CD4-positive, alpha-beta T cell treated with Interleukin-4 for 1 hour (primary cell): ENCODE measurements at places on chromosomes 5 and 9.

GRCh38 chr5:170537451-170538095 lies 33.8 kb downstream of the KCNIP1 start:
- DNase-seq = no peak

GRCh38 chr9:79224672-79225433 lies 346.9 kb upstream of the TLE4 start:
- DNase-seq = no peak

DNA sequence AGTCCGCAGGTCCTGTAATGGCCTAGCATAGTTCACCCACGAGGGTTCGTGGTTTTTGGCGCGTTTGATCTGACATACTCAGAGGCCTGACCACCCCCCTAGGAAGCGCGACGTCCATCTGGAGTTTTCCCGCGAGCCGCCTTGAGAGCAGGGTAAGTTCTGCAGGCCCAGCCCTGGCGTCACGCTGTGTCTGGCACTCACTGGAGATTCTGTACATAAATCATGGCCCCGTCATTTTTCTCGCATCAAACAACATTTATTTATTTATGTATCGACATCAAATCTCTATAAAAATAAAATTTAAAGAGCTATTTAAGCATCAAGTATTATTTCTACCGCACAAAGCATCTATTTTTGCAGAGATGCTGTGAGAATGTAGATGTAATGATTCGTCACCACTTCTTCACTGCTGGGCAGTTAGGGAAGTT lies 437 bp upstream of the TRIM41 start:
- no peak for DNase-seq

GRCh38 chr5:175896301-175897040 lies 25.1 kb downstream of the CPLX2 start:
- DNase-seq = no peak

DNA sequence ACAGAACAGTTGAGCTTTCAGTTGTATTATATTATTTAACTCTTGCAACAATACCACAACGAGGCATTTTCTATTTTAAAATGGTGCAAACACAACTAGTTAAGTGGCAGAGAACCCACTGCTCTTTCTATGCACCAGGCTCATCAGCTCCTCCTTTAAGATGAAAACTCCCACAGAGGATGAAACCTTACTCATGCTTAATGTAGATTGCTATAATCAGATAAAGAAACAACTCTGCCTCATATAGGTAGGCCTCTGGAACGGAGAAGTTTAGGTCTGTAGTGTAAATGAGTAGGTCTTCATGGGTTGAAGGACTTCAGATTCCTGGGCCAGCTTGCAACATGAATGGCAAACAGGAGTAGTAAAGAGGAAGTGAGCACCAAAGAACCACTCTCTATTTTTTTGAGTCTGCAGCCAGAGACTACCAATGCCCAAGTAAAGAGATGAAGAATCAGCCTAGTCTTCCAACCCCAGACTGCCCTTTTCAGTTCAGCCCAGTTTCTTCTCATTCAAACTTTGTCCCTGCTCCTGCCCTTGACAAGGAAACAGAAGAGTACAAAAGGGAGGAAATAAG lies 33.9 kb downstream of the HACD4 start:
- no peak for DNase-seq

DNA sequence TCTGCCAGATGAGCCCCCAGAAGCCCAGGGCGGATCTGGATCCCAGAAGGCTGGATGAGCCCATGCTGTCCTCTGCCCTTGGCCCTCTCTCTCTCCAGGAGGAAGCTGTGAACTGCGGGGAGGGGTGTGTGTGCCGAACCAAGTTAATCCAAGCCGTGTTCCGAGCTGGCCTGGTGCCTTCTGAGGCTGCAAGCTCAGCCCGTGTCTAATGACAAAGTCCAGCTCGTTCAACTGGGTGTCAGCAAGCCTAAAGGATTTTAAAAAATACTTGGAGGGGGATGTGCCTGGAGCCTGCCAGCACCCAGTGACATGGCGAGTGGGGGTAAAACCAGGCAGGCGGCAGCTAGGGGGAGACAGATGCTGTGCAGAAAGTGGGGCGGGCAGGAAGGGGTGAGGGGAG lies 8.0 kb downstream of the STC2 start:
- no peak for DNase-seq

DNA sequence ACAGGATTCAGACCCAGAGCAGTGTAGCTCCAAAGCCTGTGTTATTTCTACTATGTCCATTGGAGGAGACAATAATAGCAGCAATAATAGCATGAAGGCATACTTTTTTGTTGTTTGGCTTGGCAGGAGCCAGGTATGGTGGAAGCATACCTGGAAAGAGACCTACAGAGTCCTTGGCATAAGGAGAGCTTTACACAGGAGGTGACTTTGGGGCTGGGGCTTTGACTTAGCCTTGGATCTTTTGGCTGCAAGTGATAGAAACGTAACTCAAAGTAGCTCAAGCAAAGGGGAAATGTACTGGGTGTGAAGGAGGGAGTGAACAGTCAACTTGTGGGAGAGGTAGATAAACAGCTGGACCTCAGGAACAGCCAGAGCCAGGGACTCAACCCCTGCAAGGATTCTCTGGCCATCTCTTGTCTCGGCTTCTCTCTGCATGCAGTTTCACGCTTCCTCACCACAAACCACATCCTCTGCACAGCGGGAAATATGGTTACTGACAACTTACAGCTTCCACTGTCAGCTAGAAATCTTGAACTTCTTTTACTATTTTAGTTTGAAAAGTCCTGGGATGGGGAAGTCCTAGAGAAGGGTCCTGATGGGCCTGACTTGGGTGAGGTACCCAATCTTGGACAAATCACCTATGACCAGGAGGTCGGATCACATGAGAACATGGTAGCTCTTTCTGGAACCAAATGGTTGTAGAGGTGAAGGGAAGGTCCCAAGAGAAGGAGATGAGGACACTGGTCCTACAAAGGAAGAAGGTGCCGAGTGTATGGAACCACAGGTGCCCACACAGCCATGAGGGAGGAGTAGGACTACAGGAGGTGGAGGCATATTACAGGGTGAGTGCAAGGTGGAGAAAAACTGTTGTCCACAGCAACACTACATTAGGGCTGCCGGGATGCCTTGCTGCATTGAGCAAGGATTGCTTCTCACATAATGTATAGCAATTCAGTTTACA lies 47.0 kb upstream of the TGFBR1 start:
- DNase-seq = peak; percentile 70

- no peak for DNase-seq
These were observed 38.5 kb downstream of the CYSTM1 start for GRCh38 chr5:140213370-140213983.

DNA sequence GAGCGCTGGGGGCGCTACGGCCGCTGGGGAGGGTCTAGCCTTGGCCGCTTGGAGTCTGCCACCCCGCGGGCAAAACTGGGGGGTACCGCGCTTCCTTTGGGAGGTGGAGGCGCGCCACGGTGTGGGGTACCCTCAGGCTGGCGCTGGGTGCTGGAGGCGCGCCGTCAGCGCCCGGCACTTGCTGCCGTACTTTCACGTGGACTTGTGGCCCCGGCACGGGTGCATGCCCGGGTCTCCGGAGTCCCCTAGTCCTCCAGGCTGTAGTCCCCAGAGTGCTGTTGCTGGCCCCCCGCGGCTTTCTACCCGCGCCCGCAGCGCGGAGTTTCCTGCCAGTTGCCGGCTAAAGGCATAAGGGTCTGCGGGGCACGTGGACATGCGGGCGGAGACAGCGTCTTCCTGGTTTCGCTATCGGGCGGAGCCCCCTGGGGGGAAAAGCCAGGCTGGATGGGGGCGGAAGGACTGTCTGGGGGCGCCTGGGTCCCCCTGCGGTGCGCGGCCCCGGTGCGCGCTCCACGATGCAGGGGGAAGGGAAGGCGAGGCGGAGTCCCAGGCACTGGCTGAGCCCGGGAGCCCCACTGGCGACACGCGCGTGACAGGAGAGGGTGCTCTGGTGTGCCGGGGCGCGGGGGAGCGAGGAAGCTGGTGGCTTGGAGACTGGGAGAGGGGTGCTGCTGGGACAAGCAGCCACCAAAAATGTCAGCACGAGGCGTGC lies 666 bp downstream of the PPARGC1B start:
- peak; percentile 48 for DNase-seq

- DNase-seq = no peak
These were observed 490.5 kb upstream of the SEMA6A start for GRCh38 chr5:117065161-117065560.

- no peak for DNase-seq
These were observed 6.9 kb upstream of the SPATA31C1 start for GRCh38 chr9:87910821-87911220.

DNA sequence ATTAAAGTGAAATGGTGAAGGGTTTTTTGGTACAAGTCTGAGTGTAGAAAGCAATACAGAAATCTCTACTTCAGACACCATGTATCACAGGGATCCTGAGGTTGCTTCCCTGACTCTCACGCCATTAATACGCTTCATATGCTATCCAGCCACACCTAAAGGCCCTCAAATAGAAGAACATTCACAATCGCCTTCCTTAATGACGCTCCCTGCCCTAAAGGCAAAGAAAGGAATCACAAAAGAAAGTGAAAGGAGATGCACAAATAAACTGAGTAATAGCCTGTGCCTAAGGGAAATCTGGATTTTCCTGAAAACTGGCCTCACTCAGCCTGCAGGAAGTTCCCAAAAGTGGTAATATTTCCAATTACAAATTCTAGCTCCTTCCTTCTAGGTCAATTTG lies 1002.7 kb upstream of the DMAC1 start:
- no peak for DNase-seq

GRCh38 chr5:14208071-14209021 lies 65.2 kb downstream of the TRIO start:
- DNase-seq = no peak

- no peak for DNase-seq
These were observed 12.5 kb upstream of the ZDHHC11 start for GRCh38 chr5:863244-863805.

DNA sequence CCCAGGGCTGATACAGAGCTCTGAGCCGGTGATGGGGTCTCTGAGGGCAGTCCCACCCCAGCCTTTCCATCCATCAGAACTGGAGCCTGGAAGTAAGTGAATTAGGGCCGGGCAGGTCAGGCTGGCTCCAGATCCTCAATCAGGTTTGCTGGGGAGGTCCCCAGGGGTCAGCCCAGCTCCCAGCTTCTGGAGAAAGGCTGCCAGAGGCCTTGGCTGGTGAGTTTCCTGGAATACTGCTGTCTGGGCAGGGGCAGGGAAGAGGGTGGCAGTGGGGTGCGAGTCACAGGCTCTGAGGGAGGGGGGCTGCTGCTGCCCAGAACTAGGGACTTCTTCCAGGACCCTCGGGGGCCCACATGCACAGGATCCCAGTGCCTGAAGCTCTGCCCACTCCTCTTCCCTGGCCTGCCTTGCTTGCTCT lies 200.6 kb upstream of the MVB12B start:
- DNase-seq = no peak

GRCh38 chr9:14348123-14348372 lies 34.1 kb upstream of the NFIB start:
- no peak for DNase-seq

GRCh38 chr9:88722753-88723152 lies 187.8 kb downstream of the NXNL2 start:
- no peak for DNase-seq

GRCh38 chr5:80655231-80655774 lies 520 bp upstream of the DHFR start:
- no peak for DNase-seq

GRCh38 chr9:84993105-84993504 lies 323.6 kb downstream of the NTRK2 start:
- no peak for DNase-seq

GRCh38 chr5:111511831-111512374 lies 432 bp downstream of the STARD4 start:
- DNase-seq = no peak

DNA sequence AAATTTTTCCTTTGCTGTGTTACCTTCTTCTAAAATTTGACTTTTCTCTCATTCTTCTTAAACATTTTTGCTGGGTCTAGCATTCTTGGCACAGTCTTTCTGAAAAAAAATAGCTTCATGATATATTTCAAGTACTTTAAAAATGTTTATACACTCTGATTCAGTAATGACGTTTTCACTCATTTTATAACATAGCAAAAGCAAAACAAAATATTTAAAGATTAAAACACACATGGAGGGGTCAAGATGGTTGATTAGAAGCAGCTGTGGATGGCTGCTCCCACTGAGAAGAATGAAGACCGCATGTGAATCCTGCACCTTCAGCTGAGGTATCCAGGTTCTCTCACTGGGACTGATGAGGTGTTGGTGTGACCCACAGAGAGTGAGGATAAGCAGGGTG lies 188.2 kb downstream of the SGCD start:
- no peak for DNase-seq

GRCh38 chr5:43418561-43418960 lies 6.4 kb upstream of the CCL28 start:
- DNase-seq = no peak

DNA sequence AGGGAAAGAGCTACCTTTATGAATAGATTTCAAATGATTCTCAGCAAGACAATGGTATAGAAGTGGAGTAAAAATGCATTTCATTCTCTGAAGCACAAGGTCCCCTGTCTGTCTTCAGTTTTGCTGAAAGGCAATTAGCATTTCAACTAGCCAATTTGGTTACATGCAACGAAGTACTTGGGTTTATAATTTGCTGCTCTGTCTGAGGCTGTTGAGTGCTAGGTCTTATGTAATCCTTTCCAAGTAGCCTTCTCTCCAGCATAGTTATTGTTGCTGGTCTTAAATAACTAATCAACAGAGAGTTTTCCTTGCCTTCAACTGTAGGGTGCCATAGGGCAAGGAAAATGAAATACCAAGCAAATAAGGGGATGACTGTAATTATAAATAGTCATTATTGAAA lies 4.5 kb downstream of the ADGRV1 start:
- DNase-seq = no peak

- no peak for DNase-seq
These were observed 81.8 kb downstream of the FBXW11 start for GRCh38 chr5:171924493-171925122.

DNA sequence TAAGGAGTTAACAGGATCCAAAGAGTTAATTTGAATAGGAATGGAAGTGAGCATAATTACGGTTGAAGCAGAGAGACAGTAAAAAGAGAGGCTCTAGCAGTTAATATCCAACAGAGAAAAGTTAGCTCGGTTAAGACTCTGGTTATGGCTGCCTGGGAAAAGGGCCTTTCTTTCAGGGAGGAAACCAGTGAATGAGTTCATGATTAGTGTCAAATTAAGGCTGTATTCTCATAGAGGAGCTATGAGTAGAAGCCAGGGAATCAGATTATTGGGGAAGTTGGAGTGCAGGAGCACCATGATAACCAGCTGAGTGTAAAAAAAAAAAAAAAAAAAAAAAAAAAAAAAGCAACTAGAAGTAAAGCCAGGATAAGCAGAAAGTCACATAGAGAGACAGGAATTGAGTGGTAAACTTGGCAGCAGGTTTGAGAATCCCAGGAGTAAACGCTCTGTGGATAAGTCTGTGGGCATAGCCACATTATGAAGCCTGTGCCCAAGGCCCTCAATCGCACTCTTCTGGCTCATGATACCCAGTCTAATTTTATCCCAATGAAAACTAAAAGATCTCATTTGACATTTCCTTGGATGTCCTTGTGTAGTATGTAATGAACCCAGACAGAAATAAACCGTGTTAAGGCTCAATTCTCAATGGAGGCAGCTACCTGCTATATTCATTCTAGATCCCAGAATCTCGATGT lies 372.6 kb upstream of the MPDZ start:
- DNase-seq = no peak

- peak; percentile 20 for DNase-seq
These were observed 3.9 kb upstream of the BARX1 start for GRCh38 chr9:93958819-93959682.

GRCh38 chr9:92425474-92425873 lies 1.2 kb upstream of the OMD start:
- DNase-seq = no peak
